Glomerular endothelial cell (primary cell): ENCODE measurements at places on chromosomes 1 and 21.

DNA sequence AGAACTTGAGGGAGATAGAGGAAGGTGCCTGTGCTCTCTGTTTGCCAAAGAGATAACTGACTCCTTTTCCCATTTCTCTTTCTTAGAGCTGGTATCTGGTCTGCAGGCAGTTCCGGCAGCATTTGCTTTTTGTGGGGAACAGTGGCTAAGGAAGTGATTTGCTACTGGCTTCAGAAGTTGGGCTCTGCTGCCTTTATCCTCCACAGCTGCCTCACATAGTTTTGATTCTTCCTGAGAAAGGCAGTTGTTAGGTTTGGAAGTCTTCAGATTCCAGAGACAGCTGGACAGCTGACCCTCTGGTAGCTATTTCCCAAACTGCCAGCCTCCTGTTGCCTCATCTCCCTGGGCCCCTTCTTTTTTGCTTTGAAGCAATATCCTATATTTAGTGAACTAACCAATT is 62.6 kb upstream of the MACF1 start:
- DNase-seq: no peak

GRCh38 chr21:25550352-25551120 is 56.7 kb downstream of the MRPL39 start:
- no peak for DNase-seq

DNA sequence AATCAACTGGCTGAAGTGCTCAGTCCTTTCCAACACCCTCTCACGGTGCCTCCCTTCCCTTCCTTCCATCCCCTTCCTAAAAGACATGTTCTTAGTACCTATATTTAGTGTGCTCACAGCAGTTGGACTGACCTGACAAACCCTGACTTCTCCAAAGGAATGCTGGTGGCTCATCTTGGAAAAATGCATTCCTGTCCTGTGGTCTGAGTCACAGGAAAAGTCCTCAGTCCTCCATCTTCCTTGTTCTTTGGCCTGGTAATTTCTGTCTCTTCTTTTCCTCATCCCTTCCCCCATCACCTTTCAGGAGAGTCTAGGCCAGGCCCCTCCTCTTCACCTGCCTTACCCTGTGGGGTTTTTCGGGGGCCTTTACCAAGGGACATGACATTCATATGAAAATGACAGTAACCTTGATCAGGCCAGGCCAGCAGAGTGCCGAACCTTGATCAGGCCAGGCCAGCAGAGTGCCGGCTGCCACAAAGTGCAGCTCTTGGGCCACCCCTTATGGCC is 7.2 kb downstream of the ATP1B1 start:
- peak; percentile 72 for DNase-seq

GRCh38 chr1:203996126-203996525 is 76.8 kb upstream of the SOX13 start:
- DNase-seq: no peak

GRCh38 chr1:198620951-198621824 is 17.7 kb upstream of the PTPRC start:
- no peak for DNase-seq

DNA sequence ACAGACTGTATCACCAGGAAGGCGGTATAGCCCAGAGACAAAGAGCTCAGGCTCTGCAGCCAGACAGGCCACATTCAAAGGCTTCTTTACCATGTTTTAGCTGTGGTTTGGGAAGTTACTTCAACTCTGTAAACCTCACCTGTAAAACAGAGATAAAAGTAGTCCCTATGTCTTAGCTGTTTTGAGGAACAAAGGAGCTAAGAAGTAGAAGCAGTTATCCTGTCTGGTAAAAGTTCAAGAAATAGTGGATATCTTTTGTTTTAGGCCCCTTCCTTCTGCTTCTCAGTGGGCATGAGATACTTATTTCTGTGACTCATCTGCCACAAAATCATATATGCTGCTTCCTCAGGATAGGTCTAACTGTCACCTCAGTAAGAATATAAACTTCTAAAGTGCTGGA is 6.5 kb downstream of the CD34 start:
- DNase-seq: no peak

GRCh38 chr1:53605181-53605580 is 133.8 kb downstream of the GLIS1 start:
- no peak for DNase-seq

- DNase-seq: no peak
Observed at GRCh38 chr1:101295209-101295608, 58.4 kb downstream of the S1PR1 start.

DNA sequence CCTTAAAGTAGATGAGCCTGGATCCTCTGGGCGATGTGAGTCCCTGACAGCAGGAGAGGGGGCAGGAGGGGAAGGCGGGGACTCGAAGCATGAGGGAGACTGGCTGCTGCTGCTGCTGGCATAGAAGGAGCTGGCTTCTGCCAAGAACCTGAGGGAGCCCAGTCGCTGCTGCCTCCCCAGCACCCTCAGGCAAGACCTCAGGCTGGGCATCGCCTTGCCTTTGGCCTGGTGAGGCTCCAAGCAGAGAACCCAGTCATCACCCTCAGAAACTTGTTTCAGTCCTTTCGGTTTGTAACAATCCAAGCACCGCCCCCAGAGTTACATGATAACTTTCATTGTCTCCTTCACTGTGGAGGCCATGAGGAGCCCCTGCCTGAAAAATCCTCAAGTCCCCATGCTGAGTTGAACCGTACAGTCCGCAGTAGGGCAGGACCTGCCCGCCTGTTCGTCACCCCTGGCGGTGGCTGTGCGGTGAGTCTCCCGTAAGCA is 38.8 kb downstream of the POFUT2 start:
- no peak for DNase-seq

GRCh38 chr1:236727521-236727920 is 41.2 kb downstream of the ACTN2 start:
- DNase-seq: no peak

- DNase-seq: no peak
Observed at GRCh38 chr1:71448444-71448843, 367.6 kb upstream of the ZRANB2 start.

DNA sequence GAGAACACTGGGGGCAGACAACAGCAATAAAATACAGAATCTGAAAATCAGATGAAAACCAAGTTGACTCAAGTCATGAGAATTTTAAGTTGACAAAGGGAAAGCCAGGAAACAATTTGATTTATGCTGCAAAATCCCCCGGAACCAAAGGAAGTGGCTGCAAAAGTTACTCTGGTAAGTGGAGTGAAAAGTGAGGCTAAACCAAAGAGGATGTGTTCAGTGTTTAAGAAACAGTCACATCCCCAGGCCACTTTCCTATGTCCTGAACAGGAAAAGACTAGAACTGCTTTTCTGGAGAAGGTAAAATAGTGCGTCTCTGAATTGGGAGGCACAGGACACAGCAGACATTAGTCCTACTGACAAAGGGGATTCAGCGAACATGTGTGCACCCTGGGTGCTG is 5.9 kb downstream of the TARBP1 start:
- DNase-seq: no peak

GRCh38 chr1:26059906-26060305 is 7.5 kb downstream of the TRIM63 start:
- DNase-seq: no peak

DNA sequence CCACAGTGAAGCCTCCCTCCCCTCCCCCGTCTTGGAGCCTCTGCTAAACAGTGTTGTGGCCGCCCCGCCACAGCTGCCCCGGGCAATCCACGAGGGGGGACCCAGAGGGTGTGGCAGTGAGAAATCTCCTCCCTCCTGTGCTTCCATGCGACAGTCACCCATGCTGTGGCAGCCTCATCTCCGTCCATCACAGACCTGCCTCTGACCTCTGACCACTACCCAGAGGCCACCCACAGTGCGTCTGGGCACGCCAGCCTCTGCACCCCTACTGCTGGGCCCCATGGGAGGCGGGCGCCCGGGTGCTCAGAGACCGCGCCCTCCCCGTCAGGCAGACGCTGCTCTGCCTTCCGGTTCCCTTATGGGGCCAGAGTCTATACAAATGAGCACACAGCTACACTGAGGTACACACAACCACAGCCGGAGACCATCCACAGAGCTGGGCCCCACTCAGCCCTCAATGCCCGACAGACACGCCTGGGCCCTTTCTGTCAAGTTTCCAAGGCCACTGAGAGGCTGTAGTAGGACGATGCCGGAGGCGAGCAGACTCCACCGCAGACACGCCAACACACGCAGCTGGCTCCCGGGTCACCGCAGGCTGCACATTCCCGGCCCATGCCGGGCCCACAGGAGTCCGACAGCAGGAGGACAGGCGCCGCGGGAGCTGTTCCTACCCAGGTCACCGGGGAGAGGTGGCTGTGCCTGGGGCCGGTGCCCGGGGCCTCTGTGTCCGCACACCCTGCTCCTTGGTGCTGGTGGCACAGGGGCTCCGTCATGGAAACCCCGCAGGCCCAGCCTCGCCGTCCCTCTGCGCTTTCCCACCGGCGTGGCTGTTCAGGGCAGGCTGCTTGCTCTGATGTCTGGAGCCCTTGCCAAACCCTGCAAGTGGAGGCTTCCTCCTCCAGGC is 23.9 kb upstream of the TMEM52 start:
- no peak for DNase-seq

DNA sequence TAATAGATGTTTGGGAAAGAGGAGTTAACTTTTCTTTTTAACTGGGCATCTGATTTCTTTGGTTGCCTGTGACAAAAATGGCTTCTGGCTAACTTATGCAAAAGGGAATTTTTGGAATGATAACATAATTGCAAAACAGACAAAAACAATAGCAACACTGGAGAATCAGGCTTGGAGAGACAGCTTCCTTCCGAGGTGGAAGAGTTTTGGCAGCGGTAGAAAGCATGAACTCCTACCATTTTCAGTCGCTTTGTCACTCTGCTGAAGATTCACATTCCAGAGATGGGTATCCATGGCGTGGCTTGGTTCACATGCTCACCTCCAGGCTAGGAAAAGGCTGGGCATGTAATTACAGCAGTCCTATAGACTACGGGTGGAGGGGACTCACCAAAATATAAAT is 17.2 kb upstream of the FGGY start:
- no peak for DNase-seq

GRCh38 chr1:85407746-85408377 is 57.1 kb downstream of the DDAH1 start:
- DNase-seq: no peak

GRCh38 chr1:91584878-91585277 is 84.2 kb downstream of the CDC7 start:
- DNase-seq: no peak

GRCh38 chr1:54564312-54565112 is 16.5 kb downstream of the ACOT11 start:
- no peak for DNase-seq

GRCh38 chr1:151612501-151613281 is 841 bp downstream of the SNX27 start:
- DNase-seq: no peak

DNA sequence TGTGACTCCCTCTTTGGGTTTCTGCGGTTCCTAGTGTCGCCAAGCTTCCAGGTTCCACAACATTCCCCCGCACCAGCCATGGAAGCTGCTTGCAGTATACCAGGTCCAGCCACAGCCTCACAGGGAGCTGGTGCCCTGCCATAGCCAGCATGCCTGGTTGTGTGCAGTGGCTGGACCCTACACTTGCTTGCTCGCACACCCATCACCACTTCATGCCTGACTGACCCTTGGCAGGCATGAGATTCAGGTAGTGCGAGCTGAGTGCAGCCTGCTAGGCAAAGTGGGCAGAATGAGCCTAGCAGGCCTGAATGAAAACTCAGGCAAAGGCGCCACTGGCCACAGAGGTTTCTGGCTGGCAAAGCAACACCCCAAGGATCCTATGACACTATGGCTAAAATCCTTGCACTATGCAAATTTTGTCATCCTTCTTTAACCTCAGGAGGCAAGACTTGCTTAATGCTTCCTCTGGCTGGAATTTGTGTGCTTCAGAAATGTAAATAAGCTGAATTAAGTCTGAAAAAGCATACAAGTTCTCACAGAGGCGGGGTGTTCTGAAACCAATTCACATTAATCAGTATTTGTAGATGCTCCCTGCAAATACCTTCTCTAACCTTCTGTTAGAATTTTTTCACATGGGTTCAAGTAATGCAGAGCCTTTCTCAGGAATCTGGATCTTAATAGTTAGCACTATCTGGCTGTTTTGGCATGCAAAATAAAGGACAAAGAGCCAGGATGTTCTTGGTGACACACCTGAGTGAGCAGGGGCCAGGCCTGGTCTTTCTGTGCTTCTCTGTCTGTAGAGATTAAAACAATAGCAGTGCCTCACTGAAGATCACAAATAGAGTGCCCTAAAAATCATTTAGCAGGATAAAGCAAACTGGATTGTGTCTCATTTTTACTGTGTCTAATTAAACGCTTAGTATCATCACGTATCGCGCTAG is 256.9 kb downstream of the GPATCH2 start:
- no peak for DNase-seq

- no peak for DNase-seq
Observed at GRCh38 chr1:16068356-16069270, 4.8 kb downstream of the FAM131C start.

GRCh38 chr1:213666113-213666512 is 321.7 kb upstream of the PROX1 start:
- DNase-seq: no peak

GRCh38 chr1:210024996-210025395 is 87.0 kb downstream of the SYT14 start:
- DNase-seq: no peak

DNA sequence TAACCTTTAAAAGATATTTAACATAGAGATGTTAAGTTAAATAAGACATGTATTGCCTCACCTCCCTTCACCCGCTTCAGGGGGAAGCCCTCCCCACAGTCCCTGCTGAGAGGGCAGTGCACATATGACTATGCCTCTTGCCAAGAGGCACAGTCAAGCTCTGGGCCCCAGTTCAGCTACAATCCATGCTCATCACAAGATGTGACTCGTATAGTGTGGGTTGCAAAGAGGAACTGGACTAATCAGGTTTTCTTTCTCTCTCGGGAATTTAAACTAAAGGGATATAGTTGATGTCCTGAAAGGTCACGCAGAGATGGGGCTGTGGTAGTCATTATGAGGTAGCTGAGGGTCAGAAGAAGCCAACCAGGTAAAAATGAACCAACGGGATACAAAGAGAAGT is 35.6 kb downstream of the LYST start:
- no peak for DNase-seq

DNA sequence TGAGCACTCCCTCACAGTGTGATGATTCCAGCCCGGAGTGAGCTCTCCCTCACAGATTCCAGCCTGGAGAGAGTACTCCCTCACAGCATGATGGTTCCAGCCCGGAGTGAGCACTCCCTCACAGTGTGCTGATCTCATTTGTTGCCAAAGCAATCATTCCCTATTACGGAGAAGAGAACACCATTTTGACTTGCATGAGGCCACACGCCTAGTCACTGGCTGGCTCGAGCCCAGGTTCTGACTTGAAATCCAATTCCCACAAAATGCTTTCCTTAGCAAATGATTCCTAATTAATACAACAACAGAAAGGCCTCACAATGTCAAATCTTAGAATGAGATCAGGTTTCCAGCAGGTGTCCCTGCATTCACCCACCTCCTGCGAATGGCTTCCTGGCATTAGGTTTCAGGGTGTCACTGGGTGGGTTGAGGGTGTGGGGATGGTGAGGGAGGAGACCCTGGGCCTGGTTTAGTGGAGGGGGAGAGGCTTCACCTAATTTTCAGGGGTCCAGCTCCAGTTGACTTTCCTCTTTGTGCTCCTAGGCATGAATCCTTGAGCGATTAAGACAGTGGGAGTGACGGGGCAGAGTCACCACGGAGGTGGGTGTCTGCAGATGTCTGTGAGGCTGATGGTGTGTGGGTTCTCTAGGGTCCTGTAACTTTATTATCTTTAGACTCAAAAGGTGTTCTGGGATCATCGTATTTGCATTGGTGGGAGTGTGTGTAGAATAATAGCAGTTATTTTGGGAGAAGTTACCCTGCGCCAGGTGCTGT is 158.5 kb downstream of the KCNJ6 start:
- DNase-seq: no peak
